AG10803 (cell line): ENCODE measurements at places on chromosomes 4 and X.

- DNase-seq = no peak
Observed at GRCh38 chr4:162682651-162683050, 484.0 kb downstream of the NAF1 start.

DNA sequence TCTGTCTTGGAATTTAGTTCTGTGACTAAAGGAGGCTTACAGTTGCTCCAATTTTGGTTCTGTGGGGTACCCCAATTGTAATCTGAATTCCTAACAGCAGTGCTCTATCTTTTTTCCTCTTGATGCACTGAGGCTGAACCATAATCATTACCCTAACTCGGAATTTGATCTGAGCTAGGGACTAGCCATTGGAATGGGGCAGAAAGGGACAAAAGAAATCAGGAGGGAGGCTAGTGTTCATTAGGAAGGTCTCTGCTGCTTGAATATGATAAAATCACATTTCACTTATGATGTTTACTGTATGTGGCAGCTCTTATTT is 2.7 kb downstream of the KLF3 start:
- no peak for DNase-seq

- peak; percentile 92 for DNase-seq
Observed at GRCh38 chr4:111064342-111064993, 441.6 kb upstream of the PITX2 start.

- no peak for DNase-seq
Observed at GRCh38 chr4:62917649-62918048, 1491.6 kb downstream of the TECRL start.

DNA sequence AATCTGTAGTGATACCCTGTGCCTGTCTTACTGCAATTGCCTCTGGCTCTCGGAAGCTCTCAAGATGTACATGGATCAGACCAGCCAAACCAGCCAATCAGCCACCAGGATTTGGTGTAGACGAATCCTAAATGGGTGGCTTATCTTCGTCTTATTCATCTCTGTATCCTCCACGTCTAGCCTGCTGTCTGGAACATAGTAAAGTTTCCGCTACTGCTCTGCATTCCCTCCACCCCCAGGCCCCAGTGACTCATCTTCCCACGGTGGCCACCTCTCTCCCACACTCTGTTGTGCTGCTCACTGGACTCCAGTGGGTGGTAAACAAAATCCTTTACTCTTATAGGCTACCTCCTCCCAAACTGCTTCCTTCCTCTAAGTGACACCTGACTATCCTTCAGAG is 37.8 kb downstream of the SEPTIN6 start:
- DNase-seq = peak; percentile 62

- DNase-seq = no peak
Observed at GRCh38 chrX:72367516-72367915, 61.8 kb upstream of the CITED1 start.

DNA sequence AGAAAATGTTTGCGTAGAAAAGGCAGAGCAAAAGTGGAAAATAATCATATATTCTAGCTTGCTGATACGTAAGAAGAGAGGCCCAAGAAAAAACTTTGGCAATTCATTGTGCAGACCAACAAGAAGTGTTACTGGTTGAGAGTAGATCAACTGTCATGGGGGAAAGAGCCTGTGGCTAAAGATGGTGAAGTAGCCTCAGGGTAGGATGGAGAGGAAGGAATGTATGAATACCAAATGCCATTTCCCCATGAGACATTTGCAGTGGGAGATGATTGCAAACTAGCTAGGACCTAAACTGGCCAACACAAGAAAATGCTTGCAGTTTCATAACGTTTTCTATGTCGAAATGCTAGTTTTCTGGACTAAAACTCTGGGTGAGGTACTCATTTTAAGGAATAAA is 47.7 kb upstream of the ADGRL3 start:
- no peak for DNase-seq

DNA sequence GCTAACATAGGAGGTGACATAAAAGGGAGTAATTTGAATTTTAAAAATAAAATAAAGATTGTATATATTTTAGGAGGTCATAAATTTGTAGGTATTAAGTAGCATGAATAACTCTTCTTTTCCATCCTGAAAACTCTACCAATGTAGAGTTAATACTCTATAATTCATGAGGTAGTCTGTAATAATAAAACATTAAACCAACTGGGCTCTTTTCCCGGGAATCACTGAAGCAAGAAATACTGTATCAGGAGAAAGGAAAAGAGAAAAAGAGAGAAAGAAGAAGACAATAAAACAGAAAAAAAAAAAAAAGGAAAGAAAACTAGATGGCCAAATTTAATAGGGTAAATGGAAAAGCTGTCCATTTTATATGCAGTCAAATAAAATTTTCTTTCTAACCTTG is 984.4 kb downstream of the CCSER1 start:
- no peak for DNase-seq

DNA sequence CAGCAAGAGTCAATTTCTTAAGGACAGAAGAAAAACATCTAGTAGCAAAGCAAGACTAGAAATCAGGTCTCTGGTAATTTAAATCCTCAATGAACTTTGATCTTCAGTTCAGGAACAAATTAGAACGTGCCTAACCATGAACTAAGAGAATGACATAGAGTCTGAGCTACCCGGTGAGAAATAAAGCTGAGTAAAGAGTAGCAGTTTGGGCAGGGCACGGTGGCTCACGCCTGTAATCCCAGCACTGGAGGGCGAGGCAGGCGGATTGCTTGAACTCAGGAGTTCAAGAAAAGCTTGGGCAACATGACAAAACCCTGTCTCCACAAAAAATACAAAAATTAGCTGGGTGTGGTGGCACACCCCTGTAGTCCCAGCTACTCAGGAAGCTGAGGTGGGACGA is 37.7 kb downstream of the ACE2 start:
- no peak for DNase-seq

GRCh38 chr4:145680902-145681301 is 956 bp downstream of the C4orf51 start:
- no peak for DNase-seq

GRCh38 chrX:118521435-118521834 is 25.8 kb downstream of the DOCK11 start:
- DNase-seq = peak; percentile 81

DNA sequence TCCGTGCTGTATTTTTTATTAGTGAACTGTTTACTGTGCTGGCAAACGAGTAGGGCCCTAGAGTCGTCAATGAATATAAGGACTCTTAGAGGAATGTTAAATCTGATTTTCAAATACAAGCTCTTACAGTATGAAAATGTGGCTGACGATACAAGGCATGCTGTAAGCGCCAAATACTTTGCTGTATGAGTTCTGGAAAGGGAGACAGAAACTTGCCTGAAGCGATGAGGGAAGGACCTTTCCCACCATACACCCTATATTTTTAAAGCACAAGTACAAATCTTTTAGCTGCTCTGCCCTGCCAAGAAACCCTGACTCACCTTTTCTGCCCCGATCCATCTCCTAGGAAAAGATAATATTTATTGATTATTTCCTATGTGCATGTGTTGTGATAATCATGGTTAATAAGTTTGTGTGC is 15.7 kb upstream of the RUFY3 start:
- DNase-seq = no peak

DNA sequence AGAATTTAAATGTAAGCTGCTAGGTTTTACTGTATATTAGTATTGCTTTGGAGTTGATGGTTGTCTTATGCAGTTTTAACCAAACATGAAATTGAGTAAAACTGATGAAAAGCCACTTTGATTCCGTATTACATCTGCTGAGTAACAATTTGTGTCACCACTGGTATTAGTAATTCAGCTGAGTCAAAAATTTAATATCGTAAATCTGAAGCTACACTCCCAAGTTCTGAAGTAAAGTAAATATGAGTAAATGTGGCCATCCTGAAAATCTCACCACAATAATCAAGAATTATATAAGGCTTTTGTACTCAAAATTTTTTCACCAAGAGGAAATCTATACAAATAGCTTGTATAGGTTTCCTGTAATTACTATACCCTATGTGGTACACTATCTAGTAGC is 142.3 kb downstream of the STPG2 start:
- DNase-seq = no peak

DNA sequence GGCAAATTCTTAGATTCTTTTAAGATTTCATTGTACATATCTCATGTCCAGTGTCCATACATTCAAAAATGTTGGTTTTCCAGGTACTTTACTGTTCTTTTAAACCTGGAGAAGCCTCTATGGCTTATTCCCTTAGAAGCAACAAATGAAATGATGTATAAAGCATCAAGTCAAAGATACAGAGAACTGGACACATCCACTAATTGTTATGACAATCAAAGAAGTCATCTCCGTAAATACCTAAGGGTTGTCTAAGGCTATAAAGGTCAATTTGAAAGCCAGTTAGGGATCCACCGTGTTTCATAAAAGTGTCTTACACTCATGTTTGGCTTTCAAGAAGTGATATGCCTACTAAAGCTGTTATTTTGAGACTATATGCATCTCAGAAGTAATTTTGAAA is 32.4 kb downstream of the UBE2D3 start:
- no peak for DNase-seq

DNA sequence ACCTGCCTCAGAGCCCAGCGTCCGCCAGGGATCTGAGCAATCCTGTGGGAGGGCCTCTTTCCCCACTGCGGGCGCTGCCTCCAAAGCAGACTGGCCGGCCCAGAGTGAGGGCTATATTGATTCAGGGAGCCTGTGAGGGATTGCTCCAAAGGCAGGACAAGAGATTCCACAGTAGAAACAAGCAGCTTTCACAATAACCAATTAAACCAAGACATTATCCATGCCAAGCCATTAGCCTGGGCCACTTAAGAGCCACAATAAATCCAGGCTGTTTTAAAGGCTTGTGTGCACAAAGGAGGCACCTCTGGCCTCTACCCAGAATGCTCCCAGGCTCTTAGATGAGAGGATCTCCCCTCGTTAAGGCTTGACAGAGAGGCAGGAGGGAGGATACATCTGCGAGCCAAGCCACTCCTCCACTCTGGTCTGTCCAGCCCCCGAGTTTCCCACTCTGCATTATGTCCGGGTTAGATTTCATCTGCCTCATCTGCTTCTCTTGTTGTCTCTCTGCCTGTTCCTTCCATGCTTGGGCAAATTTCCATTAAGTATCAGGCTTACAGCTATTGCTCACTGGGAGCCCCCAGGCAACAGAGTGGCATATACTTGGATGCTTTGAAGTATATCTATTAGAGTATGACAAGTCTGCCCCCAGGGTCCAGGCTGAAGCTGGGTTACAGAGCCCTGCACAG is 357.9 kb downstream of the UNC5C start:
- no peak for DNase-seq

- DNase-seq = peak; percentile 38
Observed at GRCh38 chr4:185201977-185202962, 1.5 kb downstream of the CFAP97 start.

- peak; percentile 50 for DNase-seq
Observed at GRCh38 chr4:24141836-24142235, 252.0 kb upstream of the PPARGC1A start.

DNA sequence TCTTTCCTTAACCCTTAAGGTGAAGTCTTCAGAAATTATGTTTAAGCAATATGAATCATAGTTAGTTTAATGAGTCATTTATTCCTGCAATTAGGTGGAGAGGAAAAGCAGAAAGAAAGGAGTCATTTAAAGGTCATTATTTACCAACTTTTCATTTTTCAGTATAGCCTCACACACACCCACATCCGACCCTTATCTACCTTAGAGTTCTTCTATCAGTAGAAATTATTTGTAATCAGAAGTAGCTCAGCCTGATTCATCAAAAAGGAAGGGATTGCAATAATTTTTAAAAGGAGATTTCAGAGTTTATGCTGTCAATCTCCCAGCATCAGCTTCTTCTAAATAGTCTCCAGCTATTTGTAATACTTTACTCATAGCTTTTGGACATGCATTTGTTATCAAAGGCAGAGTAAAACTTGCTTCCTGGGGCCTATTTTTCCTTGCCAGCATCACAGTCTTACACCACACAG is 5.9 kb downstream of the ANXA10 start:
- no peak for DNase-seq

DNA sequence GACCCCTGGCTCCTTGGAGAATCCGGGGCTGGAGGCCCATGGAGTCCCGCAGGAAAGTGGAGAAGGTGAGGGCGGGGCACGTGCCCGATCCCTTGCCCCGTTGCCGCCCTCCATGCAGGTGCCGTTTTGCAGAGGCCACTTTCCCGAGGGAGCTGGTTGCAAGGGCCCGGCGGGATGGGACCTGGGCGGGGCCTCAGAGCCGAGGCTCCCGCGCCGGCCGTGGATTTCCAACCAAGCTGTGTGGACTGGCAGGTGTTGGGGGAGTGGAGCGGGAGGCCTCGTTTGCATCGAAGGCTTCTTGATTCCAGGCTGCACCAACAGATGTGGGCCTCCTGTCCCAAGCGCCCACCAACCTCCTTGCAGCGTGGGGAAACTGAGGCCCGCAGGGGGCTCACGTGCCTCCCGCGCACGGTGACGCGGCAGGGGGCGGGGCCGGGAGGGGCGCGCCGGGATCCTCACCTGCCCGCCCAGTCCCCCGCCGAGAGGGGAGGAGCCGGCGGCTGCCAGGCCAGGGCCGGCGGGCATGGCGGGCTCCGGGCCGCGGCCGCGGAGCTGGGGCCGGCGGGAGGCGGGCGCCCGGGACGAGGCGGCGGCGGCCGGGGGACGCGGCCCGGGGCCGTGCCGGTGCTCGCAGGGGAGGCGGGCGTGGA is 24.9 kb downstream of the SH3BP2 start:
- DNase-seq = no peak

DNA sequence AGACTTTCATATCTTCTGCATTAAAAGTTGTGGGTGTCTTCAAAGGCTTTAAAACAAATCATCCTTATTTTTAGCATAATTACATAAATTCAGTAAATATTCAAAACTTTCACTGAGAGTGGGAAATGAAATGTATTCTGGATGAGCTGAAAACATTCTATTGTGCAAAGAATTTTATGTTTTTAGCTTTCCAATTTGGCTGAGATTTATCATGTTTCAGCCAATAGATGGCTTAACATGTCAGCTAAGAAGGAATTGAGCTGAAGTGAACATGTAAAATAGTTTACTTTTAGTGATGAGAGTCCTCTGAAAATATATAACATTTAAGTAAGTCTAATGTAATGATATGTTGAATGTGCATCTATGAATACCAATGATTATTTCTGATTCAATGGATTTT is 213.5 kb upstream of the GIMD1 start:
- no peak for DNase-seq

DNA sequence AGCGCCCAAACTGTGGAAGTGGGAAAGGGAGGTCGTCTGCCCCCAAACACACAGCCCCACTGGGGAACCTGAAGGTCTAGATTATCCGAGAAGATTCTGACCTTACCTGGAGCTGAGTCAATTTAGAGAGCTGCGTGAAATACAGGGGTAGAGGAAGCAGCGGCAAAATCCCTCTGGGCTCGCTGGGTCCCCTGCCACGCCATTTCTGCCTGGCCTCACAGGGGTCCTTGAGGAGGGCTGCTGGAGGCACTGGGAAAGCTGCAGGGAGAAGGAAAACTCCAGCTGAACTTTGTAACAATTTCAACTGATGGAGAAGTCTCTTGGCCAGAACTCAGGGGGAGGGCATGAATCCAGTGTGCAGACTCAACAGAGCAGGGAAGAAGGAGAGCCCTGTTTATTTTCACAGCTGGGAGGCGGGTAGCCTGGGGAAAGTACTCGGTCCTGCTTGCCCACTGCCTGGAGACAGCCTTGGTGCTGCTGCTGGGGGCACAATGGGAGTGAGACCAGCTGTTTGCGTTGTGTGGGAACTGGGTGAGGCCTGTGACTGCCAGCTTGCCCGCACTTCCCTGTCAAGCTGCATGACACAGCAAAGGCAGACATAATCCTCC is 93.2 kb upstream of the MAPK10 start:
- DNase-seq = no peak

GRCh38 chrX:57422790-57423189 is 136.3 kb downstream of the FAAH2 start:
- DNase-seq = no peak
